ENCODE measurements at places on chromosomes 13 and 19.

- no peak for DNase-seq
Measured at GRCh38 chr19:10152100-10152499, 32.4 kb upstream of the EIF3G start.

- no peak for DNase-seq
Measured at GRCh38 chr13:46561691-46562090, 8.7 kb downstream of the LRCH1 start.

- DNase-seq: no peak
Measured at GRCh38 chr13:47085346-47085745, 188.5 kb upstream of the HTR2A start.

- DNase-seq: peak; percentile 66
Measured at GRCh38 chr19:48635263-48635965, 1.8 kb downstream of the DBP start.

- DNase-seq: no peak
Measured at GRCh38 chr13:71789037-71789436, 78.0 kb downstream of the DACH1 start.

GRCh38 chr19:3450796-3451411 is 29.4 kb downstream of the SMIM24 start:
- peak; percentile 12 for DNase-seq

DNA sequence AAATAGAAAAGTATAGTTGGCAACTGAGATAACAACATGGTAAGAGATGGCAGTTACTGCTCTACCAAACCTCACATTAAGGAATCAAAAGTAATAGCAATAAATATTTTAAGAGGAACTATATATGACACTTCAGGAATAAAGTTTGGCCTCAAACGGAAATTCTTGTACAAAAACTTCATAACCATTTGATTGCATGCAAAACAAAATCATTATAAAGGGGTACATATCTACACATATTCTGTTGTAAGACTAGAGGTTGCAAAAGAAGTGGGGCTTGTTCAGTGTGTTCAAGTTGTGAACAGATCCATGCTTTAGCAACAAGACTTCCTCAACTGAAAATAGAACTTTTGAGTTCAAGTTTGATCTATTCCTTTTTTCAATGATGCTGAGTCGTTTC is 133.5 kb upstream of the MIR17HG start:
- no peak for DNase-seq

DNA sequence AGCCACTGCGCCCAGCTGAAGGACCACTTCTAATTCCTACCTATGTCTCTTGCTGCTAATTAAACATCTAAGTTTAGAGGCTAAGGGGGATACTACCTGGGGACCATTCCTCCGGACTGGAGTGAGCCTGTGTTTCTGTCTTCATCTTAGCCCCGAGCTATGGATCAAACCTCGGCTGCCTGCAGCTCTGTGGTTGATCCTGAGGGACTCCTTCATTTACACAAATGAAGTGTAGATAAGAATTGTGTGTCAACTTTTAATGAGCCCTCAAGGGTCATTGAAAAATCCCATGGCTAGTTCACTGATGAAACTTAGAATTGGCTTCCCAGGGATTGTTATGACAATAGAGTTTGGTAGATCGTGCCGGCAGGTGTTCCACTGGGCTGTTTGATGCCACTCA is 31.5 kb upstream of the OR10H1 start:
- DNase-seq: no peak

DNA sequence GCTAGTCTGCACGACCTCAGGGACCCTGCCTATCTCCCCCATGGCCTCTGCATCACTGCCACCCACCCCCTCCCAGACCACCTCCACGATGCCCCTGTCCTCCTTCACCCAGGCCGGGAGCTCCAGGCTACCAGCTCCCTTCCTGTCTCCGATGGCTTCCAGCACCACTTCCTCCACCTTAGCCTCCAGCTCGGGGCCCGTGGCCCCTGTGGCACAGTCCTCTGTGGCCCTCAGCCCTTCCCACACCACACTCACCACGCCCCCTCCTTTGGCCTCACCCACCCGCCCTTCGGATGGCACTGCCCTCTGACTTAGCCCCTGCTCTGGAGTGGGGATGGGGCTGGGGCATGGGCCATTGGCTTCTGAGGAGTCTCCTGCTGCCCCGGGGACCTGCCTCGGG is 7.2 kb downstream of the PALM3 start:
- DNase-seq: no peak

GRCh38 chr13:99741960-99742359 is 229.6 kb downstream of the ZIC5 start:
- DNase-seq: no peak

DNA sequence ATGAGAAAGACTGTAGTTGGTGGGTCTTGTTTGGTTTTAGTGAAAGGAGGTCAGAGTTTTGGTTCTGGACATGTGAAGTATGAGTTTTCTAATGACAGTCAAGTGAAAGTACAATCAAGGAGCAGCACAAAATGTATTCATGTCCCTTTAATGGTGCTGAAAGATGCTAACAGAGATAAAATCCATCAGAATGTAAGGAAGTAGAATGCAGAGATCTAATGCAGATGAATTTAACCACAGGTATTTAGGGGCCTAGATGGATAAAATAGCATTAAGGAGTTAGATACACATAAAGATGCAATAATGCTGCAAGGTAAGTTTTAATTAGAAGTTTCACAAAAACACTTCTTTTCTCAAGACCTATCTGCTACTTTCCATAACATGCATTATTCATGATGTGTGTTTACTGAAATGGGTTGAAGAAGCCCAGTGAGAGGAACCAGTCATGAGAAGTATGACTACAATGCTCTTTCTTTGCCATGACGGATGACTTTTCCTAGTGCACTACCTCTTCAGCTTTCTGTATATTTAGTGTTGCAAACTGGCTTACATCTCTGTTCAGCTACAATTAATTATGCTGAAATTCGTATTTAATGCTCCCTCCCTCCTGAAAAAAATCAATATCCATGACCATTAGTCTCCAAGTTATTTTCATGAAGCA is 222.9 kb upstream of the HTR2A start:
- no peak for DNase-seq

- DNase-seq: no peak
Measured at GRCh38 chr19:6211632-6212402, 68.0 kb downstream of the MLLT1 start.

GRCh38 chr19:45306040-45306439 is 16.6 kb downstream of the CKM start:
- DNase-seq: no peak

DNA sequence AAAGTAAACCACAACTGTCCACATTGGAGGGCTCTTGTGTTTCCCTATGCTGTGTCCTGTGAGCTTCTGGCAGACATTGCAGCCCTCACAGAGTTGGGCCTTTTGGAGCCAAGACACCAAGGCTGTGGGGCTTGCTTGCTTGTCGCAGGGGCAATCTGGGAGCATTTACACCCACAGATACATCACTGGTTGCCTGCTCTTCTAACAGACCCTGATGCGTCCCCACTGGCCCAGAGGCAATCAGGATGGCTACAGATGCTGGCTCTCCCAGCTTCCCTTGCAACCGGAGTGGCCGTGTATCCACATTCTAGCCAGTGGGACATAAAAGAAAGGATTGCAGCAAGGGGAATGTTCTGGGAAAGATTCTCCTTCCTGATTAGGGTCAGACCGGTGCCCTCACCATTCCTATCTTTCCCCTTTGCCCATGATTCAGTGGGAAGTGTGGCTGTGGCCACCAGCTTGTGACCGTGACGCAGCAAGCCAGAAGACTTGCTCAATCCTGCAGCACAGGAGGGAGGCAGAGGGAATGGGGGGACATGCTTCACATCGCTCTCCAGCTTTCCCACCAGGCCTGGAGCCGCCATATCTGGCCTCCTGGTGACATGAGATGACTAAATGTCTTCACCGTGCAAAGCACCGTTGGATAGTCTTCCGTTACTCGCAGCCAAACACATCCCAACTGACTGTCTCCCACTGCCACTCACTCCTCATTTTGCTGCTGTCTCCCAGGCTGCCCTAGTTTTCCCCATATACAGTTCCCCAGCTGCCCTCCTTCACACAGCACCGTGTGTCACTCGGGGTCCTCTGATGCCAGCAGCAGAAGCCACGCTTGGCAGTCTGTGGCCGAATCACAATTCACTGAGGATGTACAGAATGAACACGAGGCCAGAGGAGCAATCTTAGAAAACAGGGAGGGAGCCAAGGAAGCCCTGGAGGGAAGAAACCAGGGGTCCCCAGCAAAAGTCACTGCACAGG is 151.0 kb downstream of the DPF1 start:
- no peak for DNase-seq

GRCh38 chr19:23991170-23991569 is 76.5 kb downstream of the ZNF726 start:
- no peak for DNase-seq

- DNase-seq: no peak
Measured at GRCh38 chr13:23087880-23088279, 92.9 kb upstream of the SGCG start.

- peak; percentile 76 for DNase-seq
Measured at GRCh38 chr19:38729653-38730469, 14.4 kb downstream of the CAPN12 start.

- peak; percentile 80 for DNase-seq
Measured at GRCh38 chr19:36973021-36973843, 57.1 kb downstream of the ZNF568 start.

- no peak for DNase-seq
Measured at GRCh38 chr19:46613525-46613924, 11.4 kb downstream of the PTGIR start.

DNA sequence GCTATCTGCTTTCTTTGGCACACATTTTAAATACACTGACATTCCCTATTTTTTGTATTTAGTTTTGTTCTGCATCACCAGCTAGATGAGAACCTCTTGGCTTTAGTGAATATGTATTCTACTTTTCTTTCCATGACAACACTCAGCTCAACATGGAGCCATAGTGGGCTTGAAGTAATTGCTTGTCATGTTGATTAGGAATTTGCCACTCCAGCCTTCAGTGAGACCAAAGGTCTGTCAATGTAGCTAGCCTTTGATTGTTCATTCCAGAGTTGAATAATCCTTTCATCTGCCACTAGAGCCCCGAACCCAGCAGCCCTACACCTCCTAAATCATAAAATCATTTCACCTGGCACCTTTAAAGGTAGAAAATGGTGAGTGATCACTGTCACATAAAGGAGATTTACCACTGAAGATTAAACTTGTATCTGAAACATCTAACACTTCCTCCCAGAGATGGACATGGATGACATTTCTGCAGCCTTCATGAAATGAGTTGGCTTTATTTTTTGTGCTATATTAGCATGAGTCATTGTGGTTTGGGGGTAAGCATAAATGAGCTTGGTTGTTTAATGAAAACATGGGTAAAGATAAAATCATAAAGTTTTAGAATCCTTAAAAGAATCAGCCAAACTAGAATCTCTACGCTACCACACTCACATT is 29.2 kb upstream of the GARRE1 start:
- DNase-seq: no peak

DNA sequence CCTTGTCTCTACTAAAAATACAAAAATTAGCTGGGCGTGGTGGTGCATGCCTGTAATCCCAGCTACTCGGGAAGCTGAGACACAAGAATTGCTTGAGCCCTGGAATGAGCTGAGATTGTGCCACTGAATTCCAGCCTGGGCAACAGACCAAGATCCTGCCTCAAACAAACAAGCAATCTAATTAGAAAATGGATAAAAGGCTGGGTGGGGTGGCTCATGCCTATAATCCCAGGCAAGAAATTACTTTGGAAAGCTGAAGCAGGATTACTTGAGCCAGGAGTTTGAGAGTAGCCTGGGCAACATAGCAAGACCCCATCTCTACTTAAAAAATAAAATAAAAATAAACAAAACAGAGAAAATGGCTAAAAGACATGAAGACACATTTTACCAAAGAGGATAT is 77.0 kb downstream of the CAB39L start:
- no peak for DNase-seq

GRCh38 chr13:98626298-98626935 is 49.5 kb upstream of the STK24 start:
- DNase-seq: no peak

- DNase-seq: no peak
Measured at GRCh38 chr13:51913421-51914136, 51.8 kb downstream of the CCDC70 start.

- no peak for DNase-seq
Measured at GRCh38 chr13:81140675-81141074, 799.7 kb upstream of the SPRY2 start.

- no peak for DNase-seq
Measured at GRCh38 chr19:30150626-30151025, 208.6 kb downstream of the URI1 start.

DNA sequence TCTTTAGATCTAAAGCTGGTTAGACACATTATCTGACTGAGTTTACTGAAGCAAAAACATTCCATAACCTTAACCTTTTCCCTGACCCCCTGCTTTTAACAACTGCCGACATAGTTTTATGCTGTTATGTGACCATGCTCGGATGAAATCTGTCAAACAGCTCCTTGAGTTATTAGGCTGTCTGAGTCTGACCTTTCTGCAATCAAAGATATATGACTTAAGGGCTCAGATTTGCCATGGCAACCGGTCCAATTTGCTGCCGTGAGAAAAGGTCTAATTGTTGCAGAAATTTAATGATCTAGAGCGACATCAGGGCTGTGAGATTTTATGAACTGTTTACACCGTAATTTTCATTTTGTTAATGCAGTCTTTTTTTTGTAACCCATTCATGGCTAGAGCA is 61.8 kb downstream of the URI1 start:
- no peak for DNase-seq

DNA sequence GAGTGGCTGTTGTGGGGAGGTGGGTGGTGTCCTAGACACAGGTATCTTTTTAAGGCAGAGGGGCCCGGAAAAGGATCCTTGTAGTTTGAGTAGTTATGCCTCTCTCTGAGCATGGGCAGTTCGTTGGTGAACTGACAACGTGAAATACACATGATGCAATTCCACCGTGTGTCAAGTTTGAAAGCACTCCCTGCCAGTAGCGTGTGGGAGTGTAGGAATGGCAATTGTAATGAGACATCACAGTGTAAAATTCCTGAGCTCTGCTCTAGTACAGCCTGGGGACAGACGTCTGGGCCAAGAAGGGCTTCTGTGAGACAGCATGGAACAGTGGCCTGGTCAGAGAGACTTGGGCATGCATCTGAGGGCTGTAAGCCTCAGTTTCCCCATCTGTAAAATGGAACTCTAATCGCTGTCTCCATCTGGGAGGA is 10.4 kb upstream of the ASF1B start:
- DNase-seq: no peak

- no peak for DNase-seq
Measured at GRCh38 chr13:109971456-109972090, 185.2 kb upstream of the IRS2 start.

GRCh38 chr19:24098359-24098758 is 11.4 kb downstream of the ZNF254 start:
- DNase-seq: no peak

GRCh38 chr19:1512671-1513498 is at the start of gene ADAMTSL5:
Gene ADAMTSL5 (minus strand): TSS chr19:1513019. CDS start chr19:1510943, 2,076 bp downstream.
- DNase-seq: peak; percentile 47

DNA sequence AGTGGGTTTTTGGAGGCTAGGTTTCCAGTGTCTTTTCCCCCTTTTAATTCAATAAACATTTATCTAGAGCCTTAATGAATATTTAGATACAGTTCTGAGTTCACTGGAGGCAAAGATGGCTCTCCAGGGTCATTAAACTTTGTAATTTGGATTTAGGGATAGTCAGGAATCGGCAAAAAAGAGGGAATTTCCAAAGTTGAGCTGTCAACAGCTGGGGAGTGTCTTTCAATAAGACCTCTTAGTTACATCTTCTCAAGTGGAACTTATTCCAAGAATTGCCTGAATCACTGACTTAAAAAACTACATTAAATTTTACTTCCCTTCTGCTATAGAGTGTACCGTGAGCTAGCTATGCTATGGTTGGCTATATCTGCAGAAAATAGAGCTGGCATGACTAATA is 2.0 kb downstream of the LRCH1 start:
- no peak for DNase-seq

GRCh38 chr13:54660277-54660676 is 1631.7 kb downstream of the OLFM4 start:
- DNase-seq: no peak

Measured in CD4-positive, alpha-beta T cell treated with Interferon gamma for 1 hour (primary cell).